Choroid plexus epithelial cell (primary cell): ENCODE measurements at places on chromosomes 6 and 20.

DNA sequence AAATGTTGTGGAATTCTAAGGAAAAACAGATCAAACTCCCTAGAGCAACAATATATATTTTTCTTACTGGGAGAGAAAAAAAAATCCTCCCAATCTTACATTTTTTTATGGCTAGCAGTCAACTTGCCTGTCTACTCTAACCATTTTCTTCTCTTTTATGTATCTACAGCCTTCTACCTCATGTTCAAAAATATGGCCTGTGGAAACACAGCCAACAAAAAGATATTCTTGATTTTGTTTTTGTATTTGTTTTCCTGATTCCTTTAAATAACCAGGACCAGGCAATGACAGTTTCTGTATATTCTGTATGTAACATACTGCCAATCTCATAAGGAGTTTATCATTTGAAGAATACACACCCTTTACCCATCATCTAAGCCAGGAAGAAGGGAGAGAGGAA lies 13.0 kb upstream of the SLC16A10 start:
- DNase-seq: no peak

GRCh38 chr20:50464026-50464724 lies 46.0 kb upstream of the PTPN1 start:
- DNase-seq: peak; percentile 70

DNA sequence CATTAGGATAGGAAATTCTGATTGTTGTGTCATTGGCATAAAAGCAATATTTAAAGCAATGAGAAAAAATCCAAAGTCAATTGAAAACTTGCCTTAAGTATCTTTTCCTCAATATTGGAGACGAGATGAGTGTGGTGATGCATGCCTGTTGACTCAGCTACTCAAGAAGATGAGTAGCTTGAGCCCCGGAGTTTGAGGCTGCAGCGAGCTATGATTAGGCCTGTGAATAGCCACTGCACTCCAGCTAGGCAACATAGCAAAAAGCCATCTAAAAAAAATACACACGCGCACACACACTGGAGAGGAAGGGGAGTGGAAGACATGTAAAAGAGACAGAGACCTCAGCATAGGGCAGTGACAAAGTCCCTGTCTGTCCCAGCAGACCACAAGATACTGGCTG lies 9.7 kb upstream of the MARCKS start:
- no peak for DNase-seq

DNA sequence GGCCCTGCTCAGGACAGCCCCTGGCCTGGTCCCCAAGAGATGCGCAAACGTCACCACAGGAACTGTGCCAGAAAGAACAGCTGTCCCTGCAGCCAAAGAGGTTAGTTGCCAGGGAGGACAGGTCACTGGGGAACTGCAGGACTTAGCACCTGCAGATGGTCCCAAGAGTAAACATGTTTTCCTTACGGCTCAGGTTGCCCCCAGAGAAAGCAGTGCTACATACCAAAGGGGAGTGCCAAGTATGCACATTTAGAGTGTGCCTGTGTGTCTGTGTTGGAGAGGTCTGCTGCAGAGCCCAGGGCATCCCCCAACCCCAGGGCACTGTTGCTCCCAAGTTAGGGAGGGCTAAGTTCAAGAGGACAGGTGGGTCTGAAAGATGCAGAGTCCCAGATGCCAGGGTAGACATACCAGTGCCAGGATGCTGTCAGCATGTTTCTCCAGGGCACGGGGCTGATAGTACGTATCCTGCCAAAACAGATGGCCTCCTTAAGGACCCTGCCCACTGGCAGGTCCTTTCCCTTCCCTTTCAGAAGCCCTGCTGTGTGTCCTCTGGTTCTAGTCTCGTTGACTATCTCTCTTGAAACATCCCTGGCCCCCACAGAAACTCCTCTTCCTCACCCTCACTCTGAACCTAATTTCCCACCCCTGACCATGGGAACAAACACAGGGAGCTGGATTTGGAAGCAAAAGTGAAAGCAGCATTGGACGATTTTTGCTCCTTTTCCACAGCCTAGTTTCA lies 1.3 kb downstream of the ABHD16A start:
- peak; percentile 53 for DNase-seq

DNA sequence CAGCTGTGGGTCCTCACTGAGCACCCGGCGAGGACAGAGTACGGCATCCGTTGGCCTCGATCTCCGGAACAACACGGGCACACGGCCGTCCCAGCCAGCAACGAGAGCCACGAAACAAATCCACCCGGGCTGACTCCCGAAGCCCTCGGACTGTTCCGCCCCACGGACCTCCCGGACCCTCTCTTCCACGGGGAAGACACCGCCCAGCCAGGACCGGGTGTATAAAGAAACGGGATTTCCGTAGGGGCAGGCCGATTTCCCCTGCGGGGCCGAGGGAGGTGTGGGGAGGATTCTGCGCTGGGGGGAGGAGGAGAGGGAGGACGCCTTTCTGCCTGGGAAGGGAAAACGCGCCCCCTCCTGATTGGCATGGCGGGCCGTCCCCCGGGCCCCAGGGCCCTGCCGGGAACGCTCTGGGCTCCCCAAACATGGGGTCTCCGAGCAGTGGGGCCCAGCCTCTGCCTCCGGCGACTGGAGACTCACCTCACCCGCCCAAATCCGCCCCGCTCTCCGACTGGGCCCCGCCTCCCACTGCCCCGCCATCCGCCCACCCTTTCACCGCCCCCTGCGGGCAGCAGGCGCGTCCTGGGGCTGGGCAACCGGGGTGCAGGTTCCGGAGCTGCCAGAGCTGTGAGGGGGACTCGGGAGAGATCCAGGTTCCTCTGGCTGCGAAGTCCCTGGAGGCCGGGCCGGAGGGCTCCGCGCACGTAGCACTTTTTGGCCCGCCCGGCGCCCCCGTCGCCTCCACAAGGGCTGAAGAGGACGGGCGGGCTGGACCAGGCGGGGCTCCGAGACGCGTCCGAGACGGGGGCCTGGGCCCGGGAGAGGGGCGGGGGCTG lies 679 bp upstream of the PPDPF start:
- DNase-seq: no peak

DNA sequence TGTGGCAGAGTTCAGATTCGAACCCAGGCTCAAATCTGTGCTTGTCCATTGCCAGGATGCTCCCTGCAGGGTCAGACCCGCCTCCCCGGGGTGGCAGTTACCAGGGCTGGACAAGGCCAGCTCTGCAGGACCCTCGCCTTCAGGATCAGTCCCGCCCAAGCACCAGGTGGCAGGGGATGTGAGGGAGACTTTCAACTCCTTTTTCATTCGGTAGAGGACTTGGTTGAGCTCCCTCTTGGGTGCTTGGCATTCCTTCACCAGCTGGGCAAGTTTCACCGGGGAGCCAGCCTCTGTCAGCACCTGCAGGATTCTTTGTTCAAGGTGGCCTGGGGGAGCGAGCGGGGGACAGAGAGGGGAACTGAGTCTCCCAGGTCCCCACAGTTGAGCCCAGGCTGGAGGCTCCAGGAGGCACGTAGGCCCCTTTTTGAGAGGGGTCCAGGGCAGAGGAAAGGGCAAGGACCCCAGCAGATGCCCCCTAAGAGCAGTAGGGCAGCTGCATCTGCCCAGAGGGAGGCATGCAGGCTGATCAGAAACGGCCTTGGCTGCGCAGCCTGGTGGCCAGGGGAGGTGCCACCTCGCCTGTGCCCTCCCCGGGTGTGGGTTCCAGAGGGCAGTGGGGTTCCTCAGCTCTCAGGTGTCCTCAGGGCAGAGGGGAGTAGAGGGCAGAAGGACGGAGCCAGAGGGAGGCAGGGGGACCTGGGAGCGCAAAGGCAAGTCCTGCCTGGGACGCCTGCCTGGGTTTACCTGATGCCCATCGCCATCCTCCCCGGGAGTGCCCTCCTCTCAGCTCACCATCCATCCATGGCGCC lies 3.9 kb downstream of the ZBP1 start:
- DNase-seq: no peak

- DNase-seq: no peak
These were observed 16.0 kb downstream of the ANKS1A start for GRCh38 chr6:34904990-34905613.

DNA sequence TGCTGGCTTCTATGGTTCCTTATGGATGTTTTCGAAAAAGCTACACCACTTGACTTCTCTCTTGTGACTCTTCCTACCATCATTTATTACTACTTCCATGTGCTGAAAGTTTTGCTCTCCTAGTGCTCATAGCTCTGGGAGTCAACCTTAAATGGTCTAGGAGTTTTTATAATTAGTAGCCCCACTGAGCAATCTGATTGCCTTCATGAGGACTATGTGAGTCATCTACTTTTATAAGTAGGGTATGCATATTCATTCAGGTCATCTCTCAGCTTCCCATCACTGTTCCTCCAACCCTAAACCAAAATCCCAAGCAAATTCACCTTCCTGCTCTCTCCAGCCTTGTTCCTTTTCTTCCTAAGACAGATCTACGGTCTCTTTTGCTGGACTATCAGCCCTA lies 17.4 kb upstream of the FAXC start:
- no peak for DNase-seq

- DNase-seq: peak; percentile 36
These were observed 106.3 kb downstream of the PRKN start for GRCh38 chr6:162621246-162621645.

DNA sequence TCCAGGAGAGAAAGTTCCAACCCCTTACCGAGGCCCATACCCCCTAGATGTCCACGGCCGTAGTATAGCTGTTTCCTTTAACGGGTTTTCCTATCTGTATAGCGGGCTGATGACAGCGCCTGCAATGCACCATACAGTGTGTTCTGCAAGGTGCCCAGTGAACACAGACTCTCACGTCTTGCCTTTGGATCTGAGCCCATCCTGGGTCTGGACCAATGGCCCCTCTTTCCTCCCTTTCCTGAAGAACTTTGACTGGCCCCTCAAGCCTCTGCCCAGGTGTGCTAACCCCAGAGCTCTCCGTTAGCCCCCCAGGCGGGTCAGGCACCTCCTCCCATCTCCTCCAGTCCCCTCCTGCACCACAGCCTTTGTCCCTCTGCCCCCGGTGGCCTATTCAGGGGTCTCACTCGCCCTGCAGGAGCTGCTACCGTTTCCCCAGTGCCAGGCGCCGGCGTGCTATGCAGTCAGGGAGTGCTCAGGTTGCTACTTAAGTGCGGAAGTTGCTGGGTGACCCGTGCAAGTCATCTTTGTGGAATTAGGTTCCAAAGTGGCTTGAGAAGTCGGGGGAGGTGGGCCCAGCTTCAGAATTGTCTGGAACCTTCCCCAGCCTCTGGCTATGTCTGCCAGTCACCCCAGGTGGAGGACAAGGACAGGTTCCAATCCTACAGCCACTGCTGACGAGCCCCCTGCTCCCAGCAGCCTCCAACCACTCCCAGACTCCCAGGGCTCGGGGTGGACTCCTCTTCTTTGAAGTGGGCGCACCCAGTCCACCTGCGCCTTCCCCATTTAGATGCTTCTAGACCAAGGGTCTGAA lies 35.0 kb upstream of the ZBP1 start:
- no peak for DNase-seq

- no peak for DNase-seq
These were observed 177.6 kb upstream of the LRFN2 start for GRCh38 chr6:40764726-40765125.

DNA sequence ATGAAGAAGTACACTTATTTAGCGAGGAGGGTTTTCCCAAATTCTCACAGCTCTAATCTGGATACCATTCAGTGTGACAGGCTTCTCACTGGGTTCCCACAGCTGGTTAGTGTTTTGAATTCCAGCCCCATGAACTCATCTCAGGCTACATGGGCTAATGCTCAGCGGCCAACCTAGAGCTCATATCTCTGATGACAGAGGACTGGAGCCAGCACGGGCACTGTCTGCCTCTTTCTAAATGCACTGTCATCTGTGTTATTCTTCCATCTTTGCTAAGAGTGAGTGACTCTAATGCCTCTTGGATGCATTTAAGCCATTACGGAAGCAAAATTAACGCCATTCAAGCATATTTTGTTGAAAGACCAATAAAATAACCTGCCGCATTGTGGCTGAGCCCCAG lies 308.9 kb upstream of the JAG1 start:
- DNase-seq: peak; percentile 95

- DNase-seq: no peak
These were observed 241.8 kb upstream of the MMS22L start for GRCh38 chr6:97524811-97525210.

DNA sequence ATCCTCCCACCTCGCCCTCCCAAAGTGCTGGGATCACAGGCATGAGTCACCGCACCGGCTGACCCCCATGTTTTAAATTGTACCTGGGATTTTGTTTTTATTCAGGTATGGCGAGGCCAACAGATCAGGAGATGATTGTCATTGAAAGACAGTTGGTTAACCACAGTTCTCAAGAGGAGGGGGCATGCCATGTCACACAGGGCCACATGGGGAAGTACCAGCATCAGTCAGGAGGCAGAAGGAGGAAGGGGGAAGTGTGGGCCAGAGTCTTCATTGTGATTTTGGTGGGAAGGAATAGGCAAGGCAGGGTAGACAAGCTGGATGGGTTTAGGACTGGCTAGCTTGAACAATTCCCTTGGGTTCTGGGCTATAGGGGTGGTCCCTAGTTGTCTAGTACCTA lies 9.9 kb upstream of the MMP9 start:
- no peak for DNase-seq

DNA sequence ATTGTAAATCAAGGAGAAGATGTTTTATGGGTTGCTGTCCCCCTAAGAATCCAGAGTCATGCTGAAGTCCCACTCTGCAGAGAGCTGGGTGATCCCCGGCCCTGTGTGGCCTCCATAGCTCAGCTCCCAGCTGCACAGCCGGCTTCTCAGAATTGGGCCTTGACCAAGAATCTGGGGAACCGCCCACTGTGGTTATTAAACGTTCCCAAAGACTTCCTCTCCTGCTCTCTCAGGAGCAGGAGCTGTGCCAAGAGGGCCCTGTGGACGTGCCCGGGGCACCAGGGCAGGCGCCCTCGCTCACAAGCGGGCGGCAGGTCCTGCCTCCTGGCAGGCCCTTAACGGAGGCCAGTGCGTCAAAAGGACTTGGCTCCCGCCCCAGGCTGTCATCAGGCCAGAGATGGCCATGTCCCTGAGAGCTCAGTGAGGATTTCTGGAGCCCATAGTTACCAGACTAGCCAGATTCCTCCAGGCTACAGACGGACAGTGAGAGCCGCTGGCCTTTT lies 30.4 kb downstream of the ZC3H12D start:
- DNase-seq: peak; percentile 97

DNA sequence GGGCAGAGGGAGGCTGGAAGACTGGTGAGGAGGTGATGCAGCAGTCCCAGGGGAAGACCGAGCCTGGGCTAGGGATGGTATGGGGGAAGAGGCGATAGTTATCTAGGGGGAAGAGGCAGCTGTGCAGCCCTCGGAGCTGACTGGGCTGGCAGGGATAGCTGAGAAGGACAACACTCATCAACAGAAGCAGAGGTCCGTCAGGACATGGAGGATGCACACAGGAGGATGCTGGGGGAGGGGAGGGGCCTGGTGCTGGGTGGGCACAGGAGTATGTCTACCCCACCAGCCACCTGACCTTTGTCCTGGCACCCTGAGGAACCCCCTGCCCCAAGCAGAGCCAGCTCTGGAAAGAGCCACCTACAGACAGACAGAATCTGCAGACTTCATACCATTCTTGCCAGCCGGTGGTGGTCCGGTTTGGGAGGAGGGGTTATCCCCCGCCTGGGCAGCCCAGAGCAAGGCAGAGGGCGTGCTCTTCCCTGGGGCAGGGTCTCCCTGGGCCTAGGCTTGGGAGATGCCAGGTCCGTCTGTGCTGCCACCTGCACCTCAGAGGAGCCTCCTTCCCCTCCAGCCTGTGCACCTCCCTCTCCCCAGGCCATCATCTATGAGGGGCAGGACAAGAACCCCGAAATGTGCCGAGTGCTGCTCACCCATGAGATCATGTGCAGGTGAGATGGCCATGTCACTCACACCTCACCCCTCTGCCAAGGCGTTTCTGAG lies 14.9 kb downstream of the EBF4 start:
- DNase-seq: no peak

GRCh38 chr6:34616227-34616585 lies 60.1 kb upstream of the SPDEF start:
- DNase-seq: no peak

GRCh38 chr6:32176476-32177182 lies 745 bp upstream of the AGPAT1 start:
- DNase-seq: peak; percentile 75

- DNase-seq: peak; percentile 23
These were observed 26.2 kb downstream of the CTCFL start for GRCh38 chr20:57498425-57499400.
